RKO (cell line): ENCODE measurements at places on chromosomes 4 and X.

DNA sequence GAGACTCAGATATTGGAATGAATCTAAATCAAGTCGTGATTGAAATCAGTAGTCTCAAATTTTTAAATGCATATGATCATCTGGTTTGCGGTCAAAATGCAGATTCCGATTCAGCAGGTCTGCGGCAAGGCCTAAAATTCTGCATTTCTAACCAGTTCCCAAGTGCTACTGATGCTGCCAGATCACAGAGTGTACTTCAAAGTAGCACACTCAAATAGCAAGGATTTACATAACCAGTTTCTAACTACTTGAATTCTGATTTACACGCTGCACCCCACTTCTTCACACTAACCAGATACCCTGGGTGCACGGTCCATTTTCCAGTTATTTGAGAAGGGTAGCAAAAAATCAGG, 752 bp downstream of the MBTPS2 start:
- DNase-seq: peak; percentile 30

GRCh38 chrX:147901461-147902126, 10.1 kb upstream of the FMR1 start:
- DNase-seq: no peak

DNA sequence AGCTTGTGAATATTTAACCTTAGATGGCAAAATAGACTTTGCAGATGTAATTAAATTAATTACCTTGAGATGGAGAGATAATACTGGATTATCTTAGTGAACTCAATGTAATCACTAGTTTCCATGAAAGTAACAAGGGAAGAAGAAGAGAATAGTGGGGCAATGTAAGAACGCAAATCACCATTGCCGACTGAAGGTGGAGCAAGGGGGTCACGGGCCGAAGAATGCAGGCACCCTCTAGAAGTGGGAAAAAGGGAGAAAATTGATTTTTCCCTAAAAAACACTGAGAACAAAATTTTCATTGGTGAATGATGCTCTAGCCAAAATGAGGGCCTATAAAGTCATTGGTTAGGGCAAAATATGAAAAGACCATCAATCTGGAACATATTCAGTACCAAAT, 375.6 kb upstream of the EPHA5 start:
- DNase-seq: no peak

DNA sequence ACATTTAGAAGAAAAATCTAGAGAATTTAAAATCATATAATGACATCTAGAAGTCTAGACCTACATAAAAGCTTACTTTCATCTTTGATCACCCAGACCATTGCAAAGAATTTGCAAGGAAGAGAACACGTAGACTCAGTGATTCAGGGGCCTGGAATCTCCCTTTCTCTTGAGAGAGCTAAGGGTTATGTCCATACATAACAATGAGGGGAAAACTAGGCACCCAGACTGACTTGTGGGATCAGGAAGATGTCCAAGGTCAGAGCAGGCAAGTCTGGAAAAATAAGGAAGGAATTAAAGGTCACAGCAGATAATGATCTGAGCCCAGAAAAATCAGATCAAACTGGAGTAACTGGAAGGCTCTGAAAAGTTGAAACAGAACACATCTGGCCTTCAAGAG, 198.4 kb upstream of the SFRP2 start:
- DNase-seq: no peak

DNA sequence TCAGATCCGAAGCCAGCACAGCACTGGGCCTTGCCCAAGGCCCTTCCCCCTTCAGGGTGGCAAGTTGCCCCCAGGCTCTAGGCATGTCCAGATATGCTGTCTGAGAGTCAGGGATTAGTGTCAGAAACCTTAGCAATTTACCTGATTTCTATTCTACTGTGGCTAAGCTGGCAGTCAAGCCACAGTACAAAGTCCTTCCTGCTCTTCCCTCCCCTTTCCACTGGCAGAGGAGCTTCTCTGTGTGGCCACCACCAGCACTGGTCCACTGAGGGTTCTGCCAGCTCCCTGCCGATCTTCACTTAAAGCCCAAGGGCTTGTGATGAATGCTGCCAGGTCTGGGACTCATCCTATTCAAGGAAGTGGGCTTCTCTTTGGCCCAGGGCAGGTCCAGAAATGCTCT, 324.5 kb upstream of the RPS6KA3 start:
- no peak for DNase-seq

GRCh38 chr4:168931215-168931650, 78.8 kb downstream of the CBR4 start:
- no peak for DNase-seq
